Activated naive CD4-positive, alpha-beta T cell (primary cell): ENCODE measurements at places on chromosomes 13 and 19.
A peak's percentile ranks its signal among the peaks of the same experiment; 100 is the strongest.

GRCh38 chr19:7506385-7507328 lies 9.2 kb upstream of the ZNF358 start:
- DNase-seq: no peak

- DNase-seq: no peak
Measured at GRCh38 chr19:39112338-39112890, 13.2 kb upstream of the PAK4 start.

DNA sequence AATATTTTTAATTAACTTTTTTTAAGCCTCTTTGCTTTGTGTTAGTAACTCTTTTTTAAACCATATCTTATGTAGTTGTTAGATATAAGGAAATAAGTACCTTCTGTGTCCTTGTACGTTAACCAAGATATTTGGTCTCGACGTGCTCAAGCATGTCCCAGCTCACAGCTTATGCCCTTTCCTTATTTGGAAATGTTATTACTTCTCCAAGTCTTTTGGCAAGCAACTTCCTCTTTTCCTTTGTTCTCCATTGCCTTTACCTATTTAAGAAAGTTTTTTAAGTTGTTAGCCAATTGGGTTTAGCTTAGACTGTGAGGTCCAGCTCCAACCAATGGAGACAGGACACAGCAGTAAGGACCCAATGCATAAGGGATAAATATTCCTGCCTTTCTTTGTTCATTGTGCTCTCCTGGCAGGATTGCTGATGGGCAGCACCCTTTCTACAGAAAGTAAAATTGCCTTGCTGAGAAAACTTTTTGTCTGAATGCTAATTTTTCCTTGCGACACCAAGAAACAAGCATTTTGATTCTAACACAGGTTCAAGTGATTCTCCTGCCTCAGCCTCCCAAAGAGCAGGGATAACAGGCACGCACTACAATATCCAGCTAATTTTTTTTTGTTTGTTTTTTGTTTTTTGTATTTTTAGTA lies 5.2 kb downstream of the DKKL1 start:
- DNase-seq: no peak

DNA sequence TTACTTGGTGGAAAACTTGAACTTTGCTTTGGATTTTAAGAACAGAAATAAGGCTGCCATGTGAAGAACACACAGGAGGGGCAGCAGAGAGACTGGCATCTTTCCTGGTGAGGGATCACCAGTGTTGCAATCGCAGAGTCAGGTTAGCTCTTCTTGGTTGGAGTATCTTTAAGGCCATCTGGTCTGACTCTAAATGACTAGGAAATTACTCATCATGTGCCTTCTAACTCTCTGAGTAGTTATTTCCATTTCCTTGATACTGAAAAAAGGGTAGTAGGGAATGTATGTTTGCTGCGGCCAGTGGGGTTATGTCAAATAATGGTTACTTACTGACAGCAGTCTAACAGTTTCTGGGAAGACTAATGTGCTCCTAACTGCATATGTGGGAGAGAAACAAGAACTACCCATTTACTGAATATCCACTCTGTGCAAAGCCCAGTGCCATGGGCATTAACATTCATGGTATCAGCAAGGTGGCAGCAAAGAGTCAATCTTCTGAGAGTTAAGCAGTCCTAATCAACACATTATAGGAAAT lies 122.1 kb downstream of the COG6 start:
- no peak for DNase-seq

DNA sequence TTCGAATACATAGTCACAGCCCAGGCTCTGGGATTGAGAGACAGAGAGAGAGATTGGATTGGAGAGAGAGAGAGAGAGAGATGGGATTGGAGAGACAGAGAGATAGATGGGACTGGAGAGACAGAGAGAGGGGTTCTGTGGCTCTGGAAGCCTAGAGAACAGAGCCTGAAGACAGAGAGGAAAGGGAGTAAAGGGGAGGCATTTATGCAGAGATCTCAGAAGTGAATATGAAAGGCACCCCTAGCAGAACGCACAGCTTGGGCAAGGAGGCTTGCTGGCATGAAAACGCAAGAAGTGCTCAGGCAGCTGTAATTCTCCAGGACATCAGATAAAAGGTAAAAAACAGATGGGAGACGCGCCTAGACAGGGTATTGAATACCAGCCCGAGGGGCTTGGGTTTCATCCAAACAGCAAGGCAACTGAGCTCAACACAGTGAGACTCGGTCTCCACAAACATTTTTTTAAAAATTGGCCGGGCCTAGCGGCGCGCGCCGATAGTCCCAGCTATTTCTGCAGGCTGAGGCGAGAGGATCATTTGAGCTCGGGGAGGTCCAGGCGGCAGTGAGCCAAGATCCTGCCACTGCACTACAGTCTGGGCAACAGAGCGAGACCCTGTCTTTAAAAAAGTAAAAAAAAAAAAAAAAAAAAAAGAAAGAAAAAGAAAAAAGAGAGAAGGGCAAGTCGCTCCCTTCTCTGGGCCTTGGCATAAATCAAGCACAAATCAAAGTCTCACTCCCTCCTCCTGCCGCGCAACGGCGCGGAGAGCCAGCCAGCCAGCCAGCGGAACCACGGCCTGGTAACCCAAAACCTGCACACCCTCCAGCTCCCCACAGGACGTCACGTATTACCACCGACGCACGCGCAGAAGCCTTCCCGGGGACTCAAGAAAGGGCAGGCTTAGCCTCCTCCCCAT lies 774 bp upstream of the PPP2R1A start:
- DNase-seq: no peak

- peak; percentile 56 for DNase-seq
Measured at GRCh38 chr13:27171244-27171826, at the start of gene USP12. USP12 (minus strand) TSS chr13:27171811; CDS start chr13:27171639, 172 bp downstream.

DNA sequence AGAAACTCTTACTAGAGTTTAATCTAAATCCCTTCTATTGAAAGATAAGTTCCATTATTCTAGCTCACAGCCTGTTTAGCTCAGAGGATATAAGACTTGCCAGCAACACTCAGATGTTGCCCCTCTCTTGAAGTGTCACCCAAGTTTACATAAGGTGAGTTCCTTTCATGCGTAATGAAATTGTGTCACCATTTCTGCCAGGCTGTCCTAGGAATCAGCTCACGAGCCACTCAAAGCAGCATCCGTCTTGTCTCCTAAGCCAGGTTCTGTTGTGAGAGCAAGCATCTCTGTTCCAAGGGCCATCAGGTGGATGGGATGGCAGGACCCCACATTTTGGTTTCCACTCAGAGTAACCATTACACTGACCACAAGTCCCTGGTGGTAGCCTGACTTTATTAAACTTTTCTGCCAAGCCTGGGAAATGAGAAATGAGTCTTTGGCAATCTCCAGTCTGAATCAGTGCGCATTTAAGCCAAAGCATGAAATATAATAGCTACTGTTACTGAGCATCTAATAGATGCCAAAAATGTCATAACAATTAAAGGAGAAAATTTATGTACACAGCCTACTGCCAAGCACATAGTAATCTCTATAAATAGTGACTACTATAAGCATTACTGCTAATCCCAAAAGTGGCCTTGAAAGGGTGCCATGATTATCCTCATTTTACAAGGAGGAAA lies 179.6 kb upstream of the MIR17HG start:
- DNase-seq: no peak

DNA sequence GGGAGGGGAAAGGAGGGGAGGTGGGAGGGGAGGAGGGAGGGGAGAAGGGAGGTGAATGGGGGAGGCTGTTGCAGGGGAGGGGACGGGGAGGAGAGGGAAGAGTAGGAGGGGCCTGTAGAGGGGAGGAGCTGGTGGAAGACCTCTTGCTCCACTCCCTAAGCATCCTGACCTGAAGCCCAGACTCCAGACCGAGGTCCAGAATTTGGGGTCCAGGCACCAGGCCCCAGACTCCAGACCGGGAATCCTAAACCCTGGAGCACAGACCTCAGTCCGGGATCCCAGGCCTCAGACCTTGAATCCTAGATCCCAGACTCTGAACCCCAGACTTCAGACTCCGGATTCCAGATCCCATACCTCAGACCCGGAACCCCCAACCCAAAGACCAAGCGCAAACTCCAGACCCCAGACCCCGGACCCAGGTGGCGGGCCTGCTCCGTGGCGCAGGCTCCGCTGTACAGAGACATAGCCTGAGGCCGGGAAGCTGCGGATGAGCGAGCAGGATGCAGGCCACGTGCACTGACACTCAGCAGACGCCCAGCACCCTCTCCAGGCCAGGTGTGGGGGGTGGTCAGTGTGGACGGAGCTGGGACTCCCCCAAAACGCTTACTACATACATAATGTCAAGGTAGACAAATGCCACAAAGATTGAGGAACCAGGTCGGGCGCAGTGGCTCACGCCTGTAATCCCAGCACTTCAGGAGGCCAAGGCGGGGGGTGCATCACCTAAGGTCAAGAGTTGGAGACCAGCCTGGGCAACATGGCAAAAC lies 710 bp upstream of the BTBD2 start:
- DNase-seq: no peak

DNA sequence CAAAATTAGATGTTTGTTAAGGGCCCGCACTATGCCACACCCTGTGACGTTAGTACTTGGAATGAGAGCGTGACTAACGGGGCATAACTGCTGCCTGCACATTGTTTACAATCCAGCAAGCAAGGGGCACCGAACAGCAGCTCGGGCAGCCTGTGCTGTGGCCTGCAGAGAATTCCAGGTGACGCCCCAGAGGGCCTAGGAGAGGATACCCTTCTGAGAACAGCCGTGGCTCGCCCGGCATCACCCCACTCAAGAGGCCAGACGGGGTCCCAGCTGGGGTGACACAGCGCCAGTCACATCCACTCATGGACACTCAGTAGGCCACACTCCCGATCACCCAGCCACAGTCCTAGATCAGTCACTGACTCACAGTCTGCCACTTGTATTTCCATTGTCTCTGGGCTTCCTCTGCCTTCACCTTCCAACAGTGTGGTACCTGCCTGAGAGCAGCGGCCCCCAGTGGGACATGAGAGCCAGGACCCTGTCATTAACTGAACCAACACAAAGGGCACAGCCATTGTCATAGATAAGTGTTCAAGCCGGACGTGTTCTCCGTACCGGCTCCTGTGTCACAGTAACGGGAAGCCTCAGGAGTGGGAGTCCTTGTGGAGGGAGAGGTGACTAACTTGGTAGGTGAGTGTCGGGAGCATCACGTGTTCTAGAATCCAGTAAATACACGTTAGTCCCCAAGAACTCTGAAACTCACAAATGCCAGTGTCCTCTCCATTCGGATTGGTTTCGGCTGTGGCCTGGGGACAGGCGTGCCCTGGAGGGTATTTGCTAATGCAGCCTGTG lies 7.5 kb downstream of the ZNF331 start:
- DNase-seq: no peak

DNA sequence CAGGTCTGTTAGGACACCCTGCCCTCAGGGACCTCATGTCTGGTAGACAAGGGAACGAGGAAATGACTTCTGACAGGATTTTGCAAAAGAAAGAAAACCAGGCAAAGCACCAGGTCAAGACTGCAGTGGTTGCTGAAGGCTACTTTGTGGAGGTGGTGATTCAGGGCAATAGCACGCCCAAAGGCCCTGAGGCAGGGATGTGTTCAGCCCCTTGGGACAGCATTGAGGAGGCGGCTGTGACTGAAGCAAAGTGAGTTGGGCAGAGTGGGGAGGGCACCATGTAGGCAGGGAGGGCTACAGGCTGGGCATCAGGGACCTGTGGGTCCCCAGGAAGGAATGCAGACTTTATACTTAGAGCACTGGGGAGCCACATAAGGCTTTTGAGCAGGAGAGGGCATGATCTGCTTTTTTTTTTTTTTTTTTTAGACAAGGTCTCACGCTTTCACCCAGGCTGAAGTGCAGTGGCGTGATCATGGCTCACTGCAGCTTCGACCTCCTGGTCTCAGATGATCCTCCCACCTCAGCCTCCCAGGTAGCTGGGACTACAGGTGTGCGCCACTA lies 10.8 kb upstream of the HOMER3 start:
- no peak for DNase-seq

- no peak for DNase-seq
Measured at GRCh38 chr19:42150911-42151361, 18.7 kb upstream of the POU2F2 start.
